NCI-H345 (cell line): ENCODE measurements at places on chromosomes 11 and 22.

DNA sequence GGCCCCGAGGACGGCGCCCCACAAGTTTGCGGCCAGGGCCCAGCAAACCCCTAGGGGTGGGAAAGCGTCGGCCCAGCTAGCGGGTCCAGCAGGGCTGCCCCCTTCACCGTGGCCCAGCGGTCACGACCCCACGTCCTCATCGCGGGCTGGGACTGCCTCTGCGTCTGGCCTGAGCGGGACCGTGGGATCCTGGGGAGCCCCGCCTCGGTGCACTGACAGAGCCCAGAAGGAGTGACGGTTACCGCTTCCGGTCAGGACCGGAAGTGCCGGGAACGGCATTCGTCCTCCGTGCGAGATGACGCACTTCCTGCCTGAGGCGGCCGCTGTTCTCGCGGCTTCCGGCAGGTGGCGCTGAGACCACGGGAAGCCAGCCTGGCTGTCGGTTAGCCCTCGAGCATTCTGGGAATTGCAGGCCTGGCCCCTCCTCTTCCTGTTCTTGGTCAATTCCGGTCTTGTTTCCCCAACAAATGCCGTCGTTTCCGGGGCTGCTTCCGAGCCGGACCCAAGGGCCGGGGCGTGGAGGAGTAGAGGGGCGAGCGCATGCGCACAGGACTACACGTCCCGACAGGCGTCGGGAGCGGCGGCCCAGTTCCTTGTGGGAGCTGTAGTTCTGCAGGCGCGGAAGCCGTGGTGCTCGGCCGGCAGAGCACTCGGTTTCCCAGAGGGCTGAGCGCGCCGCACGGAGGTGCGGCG, at the start of gene TSSC4:
TSS of gene TSSC4 (plus strand) at position 682 of the 693 bp plus-strand sequence. CDS start 1,884 bp downstream, outside the sequence.
- peak; percentile 100 for DNase-seq

DNA sequence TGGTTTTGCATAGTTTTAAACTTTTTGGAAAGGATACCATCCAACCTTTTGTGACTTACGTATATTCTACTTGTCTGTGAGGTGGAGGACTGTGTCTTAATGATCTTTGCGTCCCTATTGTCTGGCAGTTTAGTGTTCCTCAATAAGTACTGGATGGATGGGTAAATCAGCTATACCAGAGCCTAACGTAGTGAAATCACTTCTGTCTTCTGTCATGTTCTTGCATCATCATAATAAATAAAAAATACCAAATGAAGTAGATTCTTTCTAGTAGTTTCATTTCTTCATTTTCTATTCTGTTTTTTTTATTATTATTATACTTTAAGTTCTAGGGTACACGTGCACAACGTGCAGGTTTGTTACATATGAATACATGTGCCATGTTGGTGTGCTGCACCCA, 66.4 kb downstream of the ACER3 start:
- no peak for DNase-seq

- DNase-seq: no peak
These were observed 19.9 kb downstream of the SYN3 start for GRCh38 chr22:33038131-33038772.

GRCh38 chr11:9103542-9104276, 12.3 kb upstream of the SCUBE2 start:
- no peak for DNase-seq

DNA sequence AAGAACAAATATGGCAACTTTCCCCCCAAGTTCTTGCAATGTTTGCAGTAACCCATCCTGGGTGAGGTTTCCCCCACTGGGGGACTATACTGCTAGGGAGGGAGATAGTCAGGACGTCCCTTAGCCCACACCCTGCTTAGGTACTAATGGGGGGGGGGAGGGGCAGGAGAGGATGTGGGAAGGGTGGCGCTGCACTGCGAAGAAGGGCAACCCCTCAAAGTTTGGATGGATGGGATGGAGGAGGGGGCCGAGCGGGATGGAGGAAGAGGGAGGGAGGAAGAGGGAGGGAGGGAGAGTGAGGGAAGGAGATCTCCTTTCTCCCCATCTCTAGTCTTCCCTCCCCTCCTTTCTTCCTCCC, 100.6 kb upstream of the HSD17B12 start:
- no peak for DNase-seq

DNA sequence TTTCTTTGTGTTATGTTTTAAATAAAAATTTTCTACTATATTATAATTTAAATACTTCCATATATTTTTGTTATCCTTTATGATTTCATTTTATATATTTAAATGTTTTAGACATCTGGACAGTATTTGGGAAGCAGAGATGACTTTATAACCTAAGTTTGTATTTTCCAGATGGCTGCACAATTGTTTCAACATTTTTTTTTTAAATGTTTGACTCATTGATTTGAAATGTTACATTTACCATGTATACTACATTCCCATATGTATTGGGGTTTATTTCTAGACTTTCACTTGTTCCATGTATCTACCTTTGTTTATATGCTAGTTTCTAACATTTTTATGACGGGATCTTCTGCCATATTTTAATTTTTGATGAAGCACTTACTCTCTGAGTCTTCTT, 766.5 kb downstream of the METTL15 start:
- DNase-seq: no peak

DNA sequence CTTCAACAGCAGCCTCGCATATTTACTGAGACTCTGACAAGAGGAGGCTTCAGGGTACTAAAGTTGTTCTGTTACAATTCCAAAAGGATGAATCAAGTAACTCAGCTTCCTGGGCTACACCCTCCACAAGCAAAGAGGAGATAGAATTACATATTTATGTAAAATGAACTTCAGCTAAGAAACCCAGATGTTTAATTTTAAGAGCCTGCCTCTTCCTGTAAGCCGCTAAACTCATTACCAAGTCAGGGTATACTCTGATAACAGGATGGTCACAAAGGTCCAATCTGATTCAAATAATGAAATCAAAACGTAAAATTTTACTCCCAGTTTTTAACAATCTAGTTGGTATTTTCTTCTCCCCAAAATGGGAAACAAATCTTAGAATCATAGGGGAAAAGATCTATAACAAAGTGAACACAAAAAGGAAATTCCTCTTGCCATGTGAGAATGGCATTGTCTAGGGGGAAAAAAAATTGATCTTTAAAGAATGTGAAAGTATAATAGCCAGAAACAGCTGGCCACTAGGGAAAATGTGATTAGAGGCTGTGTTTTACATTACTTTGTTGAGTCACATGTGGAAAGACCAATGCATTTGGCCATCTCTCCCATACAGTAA, 30.9 kb downstream of the CHEK2 start:
- no peak for DNase-seq

DNA sequence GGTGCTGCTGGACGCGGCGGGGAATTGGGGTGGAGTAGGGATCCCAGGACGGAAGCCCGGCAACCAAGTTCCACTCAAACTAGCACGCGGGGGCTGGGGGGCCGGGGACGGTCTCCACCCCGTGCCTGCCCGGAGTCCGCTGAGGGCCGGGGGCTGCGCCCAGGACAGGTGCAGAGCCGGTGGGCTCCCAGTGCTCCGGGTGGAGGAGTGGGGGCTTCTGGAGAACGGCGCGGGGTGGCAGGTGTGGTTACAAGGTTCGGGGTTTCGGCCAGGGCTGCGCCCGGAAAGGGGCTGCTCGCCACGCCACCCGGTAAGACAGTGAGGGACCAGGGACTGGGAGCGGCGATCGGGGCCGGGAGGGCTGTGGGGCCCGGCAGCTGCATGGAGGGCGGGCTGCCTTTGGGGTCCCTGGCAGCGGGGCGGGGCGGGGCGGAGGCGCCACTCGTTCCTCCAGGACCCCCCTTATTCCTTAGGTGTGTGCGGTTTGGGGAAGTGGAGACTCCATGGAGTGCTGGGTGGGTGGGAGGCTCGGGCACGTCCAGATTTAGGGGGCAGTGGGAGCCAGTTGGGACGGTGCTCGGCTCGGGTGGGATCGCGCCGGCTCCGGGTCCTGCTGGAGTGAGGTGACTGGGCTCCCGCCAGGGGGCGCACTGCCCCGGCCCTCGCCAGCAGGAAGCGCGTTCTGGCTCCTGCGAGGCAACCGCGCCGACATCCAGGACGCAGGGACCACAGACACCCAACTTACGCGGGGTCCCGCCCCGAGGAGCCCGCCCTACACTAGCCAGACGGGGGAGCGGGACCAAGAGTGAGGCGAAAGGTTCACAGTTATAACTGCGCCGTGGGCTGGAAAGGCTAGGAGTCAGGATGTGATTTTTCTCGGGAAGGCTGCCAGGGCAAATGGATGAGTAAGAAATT, 868 bp downstream of the TSPAN18 start:
- DNase-seq: peak; percentile 76

- DNase-seq: peak; percentile 75
These were observed 22.3 kb upstream of the CHRM4 start for GRCh38 chr11:46413760-46414465.

DNA sequence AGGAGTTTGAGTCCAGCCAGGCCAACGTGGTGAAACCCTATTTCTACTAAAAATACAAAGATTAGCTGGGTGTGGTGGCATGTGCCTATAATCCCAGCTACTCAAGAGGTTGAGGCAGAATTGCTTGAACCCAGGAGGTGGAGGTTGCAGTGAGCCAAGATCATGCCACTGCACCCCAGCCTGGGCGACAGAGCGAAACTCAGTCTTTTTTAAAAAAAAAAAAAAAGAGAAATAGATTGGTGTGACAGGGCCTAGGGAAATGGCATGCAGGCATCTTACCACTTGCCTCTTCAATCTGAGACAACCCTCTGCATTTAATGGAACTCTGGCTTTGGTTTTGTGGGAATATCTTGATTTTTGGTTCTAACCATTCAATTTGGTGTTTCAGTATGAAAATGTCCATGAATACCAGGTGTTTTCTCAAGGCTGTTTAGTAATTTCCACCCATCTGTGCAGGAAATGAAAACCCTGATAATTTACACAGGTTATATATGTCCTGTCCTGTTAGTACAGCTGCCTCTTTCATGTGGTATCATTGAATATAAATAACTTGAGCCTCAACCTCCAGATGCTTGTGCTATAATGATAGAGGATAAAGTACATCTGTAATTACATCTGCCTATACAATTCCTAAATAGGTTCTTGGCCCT, 8.4 kb downstream of the XBP1 start:
- no peak for DNase-seq

DNA sequence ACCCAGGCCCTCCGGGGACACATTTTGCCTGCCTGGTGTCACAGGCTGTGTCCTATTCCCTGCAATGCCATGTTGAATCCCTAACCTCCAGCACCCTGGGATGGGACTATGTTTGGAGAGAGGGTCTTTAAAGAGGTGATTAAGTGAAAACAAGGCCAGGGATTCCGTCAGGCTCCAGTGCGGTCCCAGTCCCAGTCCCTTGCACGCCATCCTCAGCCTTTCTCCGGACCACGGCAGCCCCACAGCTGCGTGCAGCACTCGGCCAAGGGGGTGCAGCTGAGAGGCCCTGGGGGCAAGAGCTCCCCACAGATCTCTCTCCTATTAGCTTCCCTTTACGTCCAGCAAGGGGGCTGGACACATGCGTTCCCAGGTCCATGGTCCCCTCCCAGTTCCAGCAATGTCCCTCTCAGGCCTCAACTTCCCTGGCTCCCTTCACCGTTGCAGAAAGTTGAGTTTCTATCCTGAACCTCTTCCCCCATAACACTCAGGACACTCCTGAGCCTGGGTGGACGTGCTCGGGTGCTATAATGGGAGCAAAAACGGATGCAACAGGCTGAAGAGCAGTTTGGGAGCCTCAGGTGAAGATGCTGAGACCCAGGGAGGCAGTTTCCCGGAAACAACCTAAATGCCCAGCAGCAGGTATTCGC, 1422.7 kb downstream of the BRD1 start:
- DNase-seq: no peak

DNA sequence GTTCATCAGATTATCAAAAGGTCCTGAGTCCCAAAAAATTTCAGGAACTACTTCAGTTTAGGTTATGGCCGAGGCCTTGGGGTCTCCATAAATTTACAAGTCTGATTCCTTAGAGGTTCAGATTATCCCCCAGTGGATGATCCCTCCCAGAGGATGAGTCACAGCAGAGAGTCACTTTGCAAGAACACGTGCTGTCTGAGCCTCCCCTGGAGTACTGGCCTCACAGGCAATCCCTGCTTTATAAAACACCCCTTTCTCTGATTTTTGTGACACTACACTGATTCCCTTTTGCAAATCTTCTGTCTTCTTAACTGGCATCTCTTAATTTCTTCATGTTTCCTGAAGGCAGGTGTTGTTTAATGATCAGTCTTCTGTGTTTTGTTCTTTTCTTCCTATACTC, 45.3 kb downstream of the CCDC34 start:
- no peak for DNase-seq

DNA sequence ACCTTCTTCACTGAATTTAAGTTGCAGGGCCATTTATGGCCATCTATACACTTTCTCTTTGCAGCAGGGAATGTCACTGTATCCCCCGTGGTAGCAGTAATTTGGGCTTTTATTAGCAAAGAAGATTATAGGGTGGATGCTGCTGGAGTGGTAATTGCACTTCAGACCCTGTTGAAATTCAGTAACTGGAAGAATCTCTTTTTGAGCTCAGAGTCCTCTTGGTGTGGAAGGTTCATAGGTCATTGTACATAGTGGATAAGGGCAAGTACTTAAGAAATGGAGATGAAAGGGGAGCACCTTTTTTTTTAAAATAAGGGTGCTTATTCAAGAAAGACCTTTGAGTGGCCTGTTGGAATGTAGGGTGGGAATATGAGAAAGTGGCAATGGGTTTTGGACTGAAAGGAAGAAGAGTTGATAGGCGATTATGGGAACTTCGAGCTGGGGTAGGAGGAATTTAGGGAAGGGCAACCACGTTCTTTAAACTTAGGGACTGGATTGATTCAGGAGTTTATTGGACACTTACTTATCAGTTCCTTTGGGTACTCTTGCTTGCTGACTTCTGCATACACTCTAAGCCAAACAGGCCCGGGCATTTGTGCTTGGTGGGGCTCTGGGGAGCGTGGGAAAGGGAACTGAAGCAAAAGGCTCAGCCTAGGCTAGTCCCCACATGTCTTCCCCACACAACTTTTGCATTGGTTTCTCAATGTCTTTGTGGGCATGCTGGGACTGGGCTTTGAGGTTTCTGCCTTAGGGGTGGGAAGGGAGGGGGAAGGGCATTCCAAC, 26.5 kb downstream of the CTNND1 start:
- DNase-seq: no peak

DNA sequence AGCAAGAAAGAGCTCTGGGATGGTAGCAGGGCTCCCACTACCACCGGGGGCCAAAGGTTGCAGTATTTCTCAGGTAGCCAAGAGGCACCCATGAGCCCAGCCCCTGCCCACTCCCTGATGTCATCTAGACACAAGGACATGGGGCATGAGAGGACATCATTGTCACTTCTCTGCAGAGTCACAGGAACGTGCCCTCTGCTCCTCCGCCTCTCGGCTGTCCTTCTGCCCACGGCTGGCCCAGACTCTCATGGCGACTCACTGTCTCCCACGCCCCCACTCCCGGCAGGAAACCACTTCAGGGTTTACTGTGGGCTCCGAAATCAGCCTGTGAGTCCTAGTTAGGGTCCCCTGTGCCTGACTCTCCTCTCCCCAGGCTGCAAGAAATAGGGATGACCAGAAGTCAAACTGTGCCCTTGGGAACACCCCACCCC, 1.8 kb upstream of the GAL start:
- no peak for DNase-seq

GRCh38 chr11:120780239-120780638, 243.7 kb upstream of the TBCEL start:
- no peak for DNase-seq

DNA sequence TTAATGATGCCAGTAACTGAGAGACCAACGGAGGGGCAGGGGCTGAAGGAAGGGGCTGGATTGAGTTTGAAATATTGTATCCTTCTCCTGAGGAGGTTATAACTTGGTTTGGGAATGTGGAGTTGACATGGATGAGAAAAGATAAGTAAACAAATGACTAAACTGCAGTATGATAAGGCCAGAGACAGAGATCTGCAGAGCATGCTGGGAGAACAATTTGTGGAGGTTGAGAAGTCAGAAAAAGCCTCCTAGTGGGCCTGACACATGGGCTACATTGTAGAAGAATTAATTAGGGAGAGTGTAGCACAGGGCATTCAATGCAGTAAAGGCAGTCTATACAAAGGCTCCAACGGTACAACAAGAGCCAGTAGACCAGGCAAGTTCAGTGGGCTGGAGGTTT, 55.9 kb downstream of the SPON1 start:
- no peak for DNase-seq
